ENCODE measurements at places on chromosomes 4 and X.
A peak's percentile ranks its signal among the peaks of the same experiment; 100 is the strongest.

DNA sequence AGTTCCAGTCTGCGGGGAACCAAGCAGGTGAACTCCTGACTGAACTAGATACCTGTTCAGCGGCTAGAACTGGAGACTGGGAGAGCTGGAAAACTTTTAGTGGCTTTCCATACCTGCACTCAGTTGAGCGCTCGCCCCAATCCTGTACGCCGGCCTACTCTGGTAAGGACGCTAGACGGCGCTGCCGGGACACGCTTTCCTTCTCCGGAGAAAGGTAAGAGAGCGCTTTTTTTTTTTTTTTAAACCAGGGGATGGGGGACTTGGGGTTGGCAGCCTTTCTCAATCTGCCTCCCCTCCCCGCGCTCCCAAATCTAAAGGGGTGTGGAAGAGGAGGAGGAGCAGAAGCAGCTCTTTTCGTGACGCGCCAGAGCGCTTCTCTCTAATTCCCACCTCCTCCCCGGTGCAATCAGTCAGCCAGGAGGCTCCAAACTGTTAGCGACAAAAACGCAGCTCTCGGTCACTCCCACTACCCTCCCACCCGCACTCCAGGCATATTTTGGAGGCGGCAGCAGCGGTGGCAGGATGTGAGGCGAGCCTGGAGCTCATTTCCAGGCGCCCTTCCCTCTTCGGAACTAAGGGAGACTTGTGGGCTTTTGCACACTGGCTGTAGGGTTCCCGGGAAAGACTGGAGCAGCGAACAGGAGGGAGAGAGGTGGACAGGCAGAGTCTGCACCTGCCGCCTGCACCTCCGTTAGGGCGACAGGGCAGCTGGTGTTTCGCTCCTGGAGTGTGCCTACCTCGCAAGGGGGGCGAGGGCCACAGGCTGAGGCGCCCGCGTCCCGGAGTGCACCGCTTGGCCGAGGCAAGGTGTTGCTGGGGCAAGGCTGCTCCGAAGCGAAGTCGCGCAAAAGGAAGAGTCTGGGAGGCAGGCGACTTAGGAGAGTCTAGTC lies at the start of gene IL1RAPL2:
IL1RAPL2 (plus strand) TSS at position 409 of the 890 bp plus-strand sequence.
- no peak for DNase-seq

GRCh38 chrX:133658293-133658911 lies 243.1 kb upstream of the GPC4 start:
- no peak for DNase-seq

DNA sequence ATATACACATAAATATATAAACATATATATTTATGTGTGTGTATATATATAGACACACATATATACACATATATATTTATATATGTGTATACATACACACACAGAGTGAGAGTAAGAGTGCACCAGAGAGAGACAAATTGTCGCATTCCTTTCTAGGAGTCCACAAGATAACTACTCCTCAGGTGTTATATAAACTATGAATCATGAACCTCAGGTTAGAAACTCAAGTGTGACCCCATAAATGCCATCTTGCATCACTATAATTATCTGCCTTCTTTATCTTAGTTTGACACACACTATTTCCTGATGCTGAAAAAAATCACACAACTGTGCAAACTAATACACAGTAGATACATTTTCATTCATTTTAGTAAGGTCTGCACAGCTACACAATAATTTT lies 135.2 kb downstream of the PPARGC1A start:
- DNase-seq: no peak

- DNase-seq: no peak
Observed at GRCh38 chrX:128436397-128437103, 384.3 kb upstream of the ACTRT1 start.

- no peak for DNase-seq
Observed at GRCh38 chrX:1059576-1060561, 152.6 kb downstream of the CRLF2 start.

- DNase-seq: no peak
Observed at GRCh38 chr4:123849495-123849894, 452.9 kb downstream of the SPRY1 start.

GRCh38 chrX:15399962-15400391 lies 15.8 kb upstream of the VEGFD start:
- DNase-seq: no peak

GRCh38 chrX:119015407-119016237 lies 41.2 kb downstream of the LONRF3 start:
- peak; percentile 76 for DNase-seq

GRCh38 chr4:76306882-76307659 lies 538 bp downstream of the STBD1 start:
- DNase-seq: no peak

DNA sequence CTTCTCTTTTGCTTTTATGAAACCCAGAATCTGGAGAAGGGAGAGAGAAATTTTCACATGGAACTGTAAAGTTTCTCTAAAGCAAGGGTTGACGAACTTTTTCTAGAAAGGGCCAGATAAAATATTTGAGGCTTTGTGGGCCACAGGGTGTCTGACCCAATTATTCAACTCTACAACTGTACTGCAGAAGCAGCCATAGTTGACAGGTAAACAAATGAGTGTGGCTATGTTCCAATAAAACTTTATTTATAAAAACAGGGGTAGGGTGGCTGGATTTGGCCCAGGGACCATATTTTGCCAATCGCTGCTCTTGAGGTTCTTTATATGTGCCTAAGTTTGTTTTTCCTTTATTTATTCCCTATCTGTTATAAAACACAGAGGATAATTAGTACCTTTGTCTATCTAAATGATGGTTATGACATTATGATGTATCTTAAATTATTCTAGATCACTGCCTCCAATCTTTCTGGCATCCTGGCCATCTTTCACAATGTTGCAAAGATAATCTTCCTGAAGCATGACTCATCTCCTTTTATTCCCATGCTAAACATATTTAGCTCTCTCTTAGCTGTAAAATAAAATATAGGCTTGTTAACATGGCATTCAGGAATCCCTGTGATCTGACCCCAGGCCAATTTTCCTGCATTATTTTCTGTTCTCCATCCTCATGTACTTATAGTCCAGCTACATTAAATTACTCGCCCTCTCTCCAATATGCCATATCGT lies 106.8 kb upstream of the CBLL2 start:
- DNase-seq: no peak

GRCh38 chr4:18882468-18882867 lies 860.9 kb upstream of the LCORL start:
- DNase-seq: no peak

DNA sequence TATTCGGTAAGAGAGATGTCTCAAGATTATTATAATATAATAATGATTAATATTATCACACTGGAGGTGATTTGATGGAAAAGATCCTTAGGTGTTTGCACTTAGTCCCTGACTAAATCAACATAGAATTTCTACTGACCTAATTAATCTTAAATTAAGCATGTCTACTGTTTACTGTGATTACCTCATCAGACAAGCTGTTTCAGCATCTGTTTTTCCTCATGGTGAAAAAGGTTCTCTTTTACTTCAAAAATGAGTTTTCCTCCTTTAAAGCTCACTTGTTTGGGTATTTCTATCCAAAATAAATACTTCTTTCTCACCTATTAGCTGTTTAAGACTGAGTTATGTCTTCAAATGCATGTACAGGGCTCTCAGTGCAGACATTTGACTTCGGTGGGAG lies 407.8 kb downstream of the NKX6-1 start:
- no peak for DNase-seq

- DNase-seq: no peak
Observed at GRCh38 chr4:186704057-186704456, 19.6 kb downstream of the FAT1 start.

GRCh38 chr4:147638942-147639341 lies 21.7 kb downstream of the TMEM184C start:
- DNase-seq: no peak

GRCh38 chr4:180664766-180665368 lies 1578.3 kb upstream of the TENM3 start:
- peak; percentile 4 for DNase-seq

DNA sequence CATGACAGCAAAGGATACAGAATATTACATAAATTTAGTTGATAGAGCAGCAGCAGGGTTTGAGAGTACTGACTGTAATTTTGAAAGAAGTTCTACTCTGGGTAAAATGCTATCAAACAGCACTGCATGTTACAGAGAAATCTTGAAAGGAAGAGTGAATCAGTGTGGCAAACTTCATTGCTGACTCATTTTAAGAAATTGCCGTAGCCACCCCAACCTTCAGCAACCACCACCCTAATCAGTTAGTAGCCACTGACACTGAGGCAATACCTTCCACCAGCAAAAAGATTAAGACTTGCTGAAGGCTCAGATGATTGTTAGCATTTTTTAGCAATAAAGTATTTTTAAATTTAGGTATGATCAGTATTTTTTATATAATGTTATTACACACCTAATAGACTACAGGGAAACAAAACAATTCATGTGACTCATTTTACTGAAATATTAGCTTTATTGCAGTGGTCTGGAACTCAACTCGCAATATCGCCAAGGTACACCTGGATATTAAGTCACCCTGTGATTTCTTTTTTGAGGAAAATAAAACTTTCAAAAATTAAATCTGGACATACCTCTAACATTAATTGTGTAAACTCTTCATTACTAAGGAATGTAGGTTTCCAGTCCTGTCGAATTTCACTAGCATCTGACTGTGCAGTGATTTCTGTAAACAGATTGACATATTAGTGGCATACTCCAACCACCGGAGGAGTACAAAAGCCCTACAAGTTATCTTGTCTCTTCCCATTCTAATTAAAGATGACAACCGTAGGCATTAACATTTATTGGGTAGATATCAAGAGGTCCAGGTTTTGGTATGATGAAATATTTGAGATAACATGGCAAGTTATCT lies 71.1 kb downstream of the CLOCK start:
- DNase-seq: no peak

DNA sequence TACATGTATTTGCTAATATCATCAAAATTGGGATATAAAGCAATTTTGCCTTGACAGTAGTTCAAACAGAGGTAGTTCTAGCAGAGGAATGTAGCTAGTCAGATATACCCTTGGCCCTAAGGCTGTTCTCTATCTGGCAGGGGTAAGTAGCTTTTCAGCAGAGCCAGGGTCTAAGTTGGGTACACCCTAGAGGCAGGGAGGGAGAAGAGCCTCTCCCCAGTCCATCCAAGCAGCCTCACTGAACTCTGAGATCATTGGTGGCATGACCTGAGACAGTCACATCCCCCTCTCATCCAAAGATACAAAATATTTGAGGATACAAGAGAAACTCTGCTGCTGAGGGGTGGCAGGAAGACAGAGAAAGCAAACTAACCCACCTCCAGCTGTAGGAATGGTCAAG lies 343.7 kb downstream of the DHX15 start:
- no peak for DNase-seq

DNA sequence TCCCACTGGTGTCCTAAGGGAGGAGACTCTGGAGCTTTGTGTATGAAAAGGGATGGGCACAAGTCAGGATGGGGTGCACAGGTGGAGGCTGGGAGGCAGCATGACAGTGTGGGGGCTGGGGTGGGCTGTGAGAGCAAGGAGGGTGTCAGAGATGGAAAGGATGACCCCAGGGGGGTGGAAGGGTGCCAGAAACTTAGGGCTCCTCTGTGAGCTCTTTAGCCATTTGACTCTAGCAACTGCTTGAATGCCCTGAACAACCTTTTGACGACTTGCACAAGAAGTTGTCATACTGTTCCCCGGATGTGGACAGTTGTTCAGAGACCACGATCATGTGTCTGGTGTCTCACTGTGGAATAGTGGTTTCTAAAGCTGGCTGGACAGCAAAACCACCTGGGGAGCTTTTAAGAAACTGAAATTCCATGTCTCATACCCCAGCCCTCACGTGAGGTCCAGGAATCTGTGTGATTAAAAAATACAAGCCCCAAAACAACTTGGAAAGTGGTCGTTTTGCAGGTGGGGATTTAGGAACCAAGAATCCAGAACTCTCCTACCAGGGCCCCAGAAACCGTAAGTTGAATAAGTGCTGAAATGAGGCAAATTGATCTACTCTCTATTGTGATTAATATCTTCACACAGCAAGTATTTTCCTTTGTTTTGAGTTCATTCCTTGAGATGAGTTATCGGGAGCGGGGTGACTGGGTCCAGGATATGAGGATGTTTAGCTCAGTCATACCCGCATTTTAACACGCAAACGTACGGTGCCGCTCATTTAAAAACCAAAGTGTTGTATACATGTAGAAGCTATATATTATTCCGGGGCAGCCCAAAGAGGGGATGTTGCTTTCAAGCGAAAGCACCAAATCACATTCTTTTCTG lies 3.4 kb downstream of the RHOH start:
- DNase-seq: peak; percentile 72

- DNase-seq: no peak
Observed at GRCh38 chr4:54959651-54960116, 165.7 kb downstream of the KDR start.

- DNase-seq: peak; percentile 51
Observed at GRCh38 chrX:1466971-1467561, 14.4 kb upstream of the ASMTL start.

GRCh38 chr4:30460818-30461217 lies 259.4 kb upstream of the PCDH7 start:
- DNase-seq: no peak

DNA sequence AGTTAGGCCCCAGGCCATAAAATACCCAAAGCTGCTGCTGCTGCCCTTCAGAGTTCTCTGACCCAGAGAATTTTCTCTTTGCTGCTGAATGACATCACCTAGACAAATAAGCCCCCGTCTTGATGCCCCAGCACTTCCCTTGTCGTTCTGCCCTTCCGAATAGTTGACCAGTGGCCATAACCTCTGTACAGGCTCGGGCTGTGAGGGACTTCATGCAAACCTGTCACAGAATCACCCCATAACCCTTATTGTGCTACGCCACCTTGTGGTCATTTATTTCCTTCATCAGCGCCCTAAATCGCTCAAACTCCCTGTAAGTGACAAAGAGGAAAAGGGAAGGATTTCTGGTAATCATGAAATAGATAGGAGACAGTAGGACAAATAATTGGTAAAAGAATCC lies 18.8 kb downstream of the SPACA5 start:
- peak; percentile 28 for DNase-seq

- no peak for DNase-seq
Observed at GRCh38 chr4:5460106-5460801, 248.1 kb downstream of the EVC2 start.

DNA sequence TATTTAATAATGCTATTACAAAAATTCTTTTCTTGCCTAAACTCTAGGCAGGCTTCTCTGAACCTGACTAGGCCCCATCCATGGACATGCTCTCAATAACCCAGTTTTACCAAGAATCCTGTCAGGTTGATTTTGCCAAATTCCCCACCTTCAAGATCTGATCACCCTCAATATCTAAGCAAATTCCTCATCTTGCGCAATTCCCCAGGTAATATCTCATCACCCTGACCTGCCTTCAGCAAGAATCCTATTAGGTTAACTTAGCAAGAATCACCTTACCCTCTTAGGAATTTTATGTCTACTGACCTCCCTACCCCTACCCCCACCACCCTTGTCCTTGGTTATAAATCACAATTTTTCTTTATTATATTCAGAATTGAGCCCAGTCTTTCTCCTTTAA lies 579.1 kb downstream of the C4orf33 start:
- no peak for DNase-seq

DNA sequence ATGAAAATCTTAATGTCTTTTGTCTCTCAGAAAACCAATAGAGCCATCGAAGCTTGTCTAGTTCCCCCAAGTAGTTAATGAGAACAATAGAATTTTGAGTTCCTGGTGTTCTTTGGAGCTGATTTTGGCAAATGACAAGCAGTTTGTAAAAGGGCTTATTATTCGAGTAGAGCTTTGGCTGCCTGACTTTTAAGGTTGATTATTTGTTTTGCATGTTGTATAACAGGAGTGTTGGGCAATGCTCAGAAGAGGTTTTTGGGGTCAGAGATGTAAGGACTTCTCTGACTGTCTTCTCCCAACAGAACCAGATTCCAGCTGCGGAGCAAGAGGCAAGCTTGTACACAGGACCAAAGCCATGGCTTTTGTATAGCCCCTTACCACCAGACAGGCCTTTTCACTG lies 30.0 kb downstream of the ZCCHC12 start:
- no peak for DNase-seq
